Activated T-cell treated with anti-CD3 and anti-CD28 coated beads, Interleukin-2, amount 50 U/mL, for 1 hour (primary cell): ENCODE measurements at places on chromosomes 2 and 18.

- DNase-seq: no peak
Observed at GRCh38 chr18:1965541-1965940, 605.8 kb downstream of the METTL4 start.

DNA sequence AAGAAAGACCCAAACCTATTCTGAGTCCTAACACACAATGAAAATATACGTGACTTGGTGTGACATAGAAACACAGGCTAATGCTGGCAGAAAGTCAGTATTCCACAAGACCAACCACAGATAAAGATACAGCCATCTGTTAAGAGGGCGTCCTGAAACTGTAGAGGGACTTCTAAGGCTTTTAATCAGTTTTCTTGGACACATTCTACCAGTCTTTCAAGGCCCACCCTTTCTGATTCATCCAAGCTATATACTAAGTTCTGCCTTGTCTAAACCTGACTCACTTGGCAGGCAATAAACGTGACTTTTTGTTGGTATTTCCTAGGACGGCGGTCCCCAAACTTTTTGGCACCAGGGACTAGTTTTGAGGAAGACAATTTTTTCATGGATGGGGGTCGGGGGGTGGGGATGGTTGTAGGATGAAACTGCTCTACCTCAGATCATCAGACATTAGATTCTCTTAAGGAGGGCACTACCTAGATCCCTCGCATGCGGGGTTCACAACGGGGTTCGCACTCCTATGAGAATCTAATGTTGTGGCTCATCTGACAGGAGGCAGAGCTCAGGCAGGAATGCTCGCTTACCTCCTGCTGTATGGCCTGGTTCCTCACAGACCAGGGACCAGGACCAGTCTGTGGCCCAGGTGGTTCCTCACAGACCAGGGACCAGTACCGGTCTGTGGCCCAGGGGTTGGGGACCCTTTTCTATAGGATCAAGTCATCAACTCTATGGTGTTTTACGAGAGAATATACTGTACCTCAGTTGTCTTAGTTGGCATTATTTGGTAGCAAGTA is 61.4 kb downstream of the SP3 start:
- no peak for DNase-seq

DNA sequence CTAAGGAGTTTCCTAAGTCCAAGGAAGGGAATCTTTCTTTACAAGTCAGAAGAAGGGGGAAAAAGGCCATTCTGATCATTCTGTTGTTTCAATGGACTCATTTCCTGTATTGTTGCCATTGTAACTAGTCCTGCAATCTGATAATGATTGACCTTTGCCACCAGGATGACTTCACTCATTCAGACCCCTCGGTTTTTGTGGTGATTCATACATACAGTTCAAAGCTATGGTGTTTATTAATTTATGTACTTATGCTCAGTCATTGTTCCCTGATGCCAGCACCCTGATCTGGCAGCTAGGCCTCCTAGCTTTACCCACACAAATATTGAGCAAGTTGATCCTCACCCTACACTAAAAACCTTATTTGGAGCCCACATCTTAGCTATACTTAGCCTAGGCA is 57.6 kb upstream of the ZNF519 start:
- no peak for DNase-seq

- no peak for DNase-seq
Observed at GRCh38 chr2:108893277-108893676, 95.7 kb downstream of the EDAR start.

DNA sequence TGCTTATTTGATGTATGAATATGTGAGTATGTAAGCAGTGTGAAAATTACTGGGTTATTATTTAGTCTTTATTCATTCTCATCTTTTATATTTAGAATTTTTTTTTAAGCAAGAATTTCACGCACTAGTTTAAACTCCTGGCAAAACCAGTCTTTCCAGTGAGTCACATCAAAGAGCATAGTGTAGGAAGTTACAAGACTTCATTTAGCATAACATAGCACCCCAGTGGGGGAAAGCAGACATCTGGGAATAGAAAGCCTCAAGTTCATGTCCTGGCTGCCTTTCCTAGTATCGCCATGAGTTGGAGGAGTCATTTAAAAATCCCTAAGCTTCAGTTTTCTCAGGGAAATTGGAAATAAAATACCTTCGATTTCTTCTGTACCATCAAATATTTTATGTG is 408.3 kb downstream of the NUP35 start:
- DNase-seq: no peak

GRCh38 chr2:25132299-25132635 is 36.1 kb downstream of the POMC start:
- DNase-seq: no peak

GRCh38 chr18:46160050-46160798 is 56.0 kb downstream of the HAUS1 start:
- DNase-seq: no peak

DNA sequence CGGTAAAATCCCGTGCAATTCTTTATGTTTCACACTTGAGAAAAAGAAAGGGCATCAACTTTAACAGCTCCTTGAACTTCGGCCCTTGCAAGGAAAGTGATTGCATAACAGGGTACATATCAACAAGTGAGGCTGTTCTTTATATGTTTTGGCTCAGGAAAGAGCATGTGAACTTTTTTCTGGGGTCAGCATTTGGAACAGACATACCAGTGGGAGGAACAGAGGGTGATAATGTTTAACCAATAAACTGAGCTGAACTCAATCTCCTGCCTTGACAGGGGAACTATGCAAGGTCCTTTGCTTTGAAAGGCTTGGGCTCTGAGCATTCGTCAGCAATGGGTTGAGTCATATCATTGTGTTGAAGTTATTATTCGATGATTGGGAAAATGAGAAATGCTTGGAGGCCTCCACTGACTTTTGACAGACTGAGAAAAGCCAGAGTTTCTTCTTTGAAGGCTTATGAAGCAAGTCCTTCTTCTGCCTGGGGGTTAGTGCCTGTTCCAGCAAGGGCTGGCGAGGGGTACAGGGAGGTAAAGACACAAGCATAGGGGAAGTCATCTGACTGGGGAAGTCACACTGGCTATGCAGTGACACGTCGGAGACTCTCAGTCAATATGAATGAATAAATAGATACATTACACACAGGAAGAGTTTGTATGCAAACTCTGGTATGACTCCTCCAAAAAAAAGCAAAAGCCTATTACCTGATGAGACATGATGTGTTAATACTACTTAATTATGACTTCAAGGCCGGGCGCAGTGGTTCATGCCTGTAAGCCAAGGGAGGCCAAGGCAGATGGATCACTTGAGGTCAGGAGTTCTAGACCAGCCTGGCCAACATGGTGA is 57.2 kb downstream of the CYB5A start:
- DNase-seq: no peak

- DNase-seq: no peak
Observed at GRCh38 chr18:23099621-23100020, 35.7 kb upstream of the CABLES1 start.

- DNase-seq: no peak
Observed at GRCh38 chr2:205030695-205031094, 485.4 kb downstream of the PARD3B start.

DNA sequence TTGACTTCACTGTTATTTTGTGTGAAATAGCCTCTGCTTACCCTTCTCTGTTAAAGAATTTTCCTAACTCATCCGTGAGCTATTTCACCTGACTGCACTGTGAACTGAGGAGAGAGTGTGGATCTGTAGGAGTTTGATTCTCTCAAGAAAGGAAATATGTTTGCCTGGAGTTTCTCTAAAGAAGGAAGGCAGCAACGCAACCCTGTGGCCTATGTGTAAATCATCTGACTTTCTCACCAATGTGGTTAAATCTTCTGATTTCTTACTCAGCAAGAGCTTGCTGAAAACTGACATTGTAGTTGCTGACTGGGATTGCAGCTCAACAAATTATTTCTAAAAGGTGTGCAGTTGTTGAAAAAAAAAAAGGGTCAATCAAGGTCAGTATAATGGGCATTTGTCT is 153.9 kb upstream of the PELI1 start:
- DNase-seq: no peak

DNA sequence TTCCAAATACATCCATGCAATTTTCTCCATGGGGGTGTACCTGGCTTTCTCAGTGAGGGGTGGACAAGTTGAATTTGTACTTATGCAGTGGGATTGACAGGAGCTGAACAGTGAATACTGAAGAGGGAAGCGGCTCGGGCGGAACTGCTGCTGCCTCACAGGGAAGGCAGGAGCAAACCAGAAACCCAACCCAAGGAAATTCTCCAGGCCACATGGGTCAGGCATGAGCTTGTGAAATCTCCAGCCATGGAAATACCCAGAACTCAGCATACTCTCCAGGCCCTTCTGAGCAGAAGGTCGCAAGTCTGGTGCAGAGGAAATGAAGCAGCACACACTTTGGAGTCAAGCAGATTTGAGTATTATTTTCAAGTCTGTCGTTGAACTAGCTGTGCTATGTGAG is 26.5 kb upstream of the INO80C start:
- no peak for DNase-seq

GRCh38 chr2:13919981-13920382 is 712.5 kb upstream of the LRATD1 start:
- no peak for DNase-seq

GRCh38 chr2:191756761-191757160 is 78.8 kb downstream of the NABP1 start:
- no peak for DNase-seq

GRCh38 chr18:8989855-8990254 is 112.6 kb upstream of the NDUFV2 start:
- no peak for DNase-seq

- no peak for DNase-seq
Observed at GRCh38 chr2:191728750-191729624, 51.1 kb downstream of the NABP1 start.

- DNase-seq: no peak
Observed at GRCh38 chr2:149562324-149562723, 25.3 kb downstream of the MMADHC start.

- no peak for DNase-seq
Observed at GRCh38 chr2:49830846-49831245, 676.5 kb upstream of the FSHR start.

GRCh38 chr2:64331114-64331645 is 122.8 kb upstream of the LGALSL start:
- DNase-seq: no peak

DNA sequence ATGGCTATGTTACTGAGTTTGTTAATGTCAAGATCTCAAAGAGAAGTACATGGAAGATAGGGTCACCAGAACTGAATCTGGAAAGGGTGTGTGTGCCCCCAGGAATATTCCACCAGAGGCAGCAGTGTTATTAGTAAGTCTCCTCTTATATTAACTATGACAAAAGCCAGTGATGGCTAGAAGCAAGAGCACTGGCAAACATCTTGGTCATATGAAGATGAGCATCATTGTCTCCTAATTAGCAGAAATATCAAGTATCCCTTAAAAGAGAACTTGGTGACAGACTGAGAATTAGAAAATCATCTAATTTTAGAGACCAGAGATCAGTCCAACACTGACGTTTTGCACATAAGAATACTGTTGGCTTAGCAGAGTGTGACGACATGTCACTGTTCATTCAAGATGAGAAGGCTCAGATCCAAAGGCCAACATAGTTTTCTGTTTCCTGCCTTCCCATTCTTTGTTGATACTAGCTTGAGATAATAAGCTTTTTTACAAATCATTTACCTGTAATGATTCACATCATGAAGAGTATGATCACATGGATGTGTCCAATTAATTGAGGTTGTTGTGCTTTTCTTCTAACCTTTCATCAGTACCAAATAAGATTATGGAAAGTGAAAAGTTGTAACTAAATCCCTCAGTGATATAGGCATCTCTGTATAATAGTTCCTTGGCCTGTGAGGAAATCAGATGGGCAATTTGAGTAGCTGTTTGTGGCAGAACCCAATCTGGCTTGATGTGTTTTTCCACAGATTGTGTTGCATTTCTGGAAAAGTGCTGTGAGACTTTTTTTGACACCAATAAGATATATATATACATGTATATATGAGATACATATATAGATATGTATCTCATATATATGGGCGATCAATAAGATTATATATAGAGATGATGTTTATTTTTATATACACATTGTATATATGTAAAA is 44.5 kb downstream of the MAPRE2 start:
- no peak for DNase-seq

DNA sequence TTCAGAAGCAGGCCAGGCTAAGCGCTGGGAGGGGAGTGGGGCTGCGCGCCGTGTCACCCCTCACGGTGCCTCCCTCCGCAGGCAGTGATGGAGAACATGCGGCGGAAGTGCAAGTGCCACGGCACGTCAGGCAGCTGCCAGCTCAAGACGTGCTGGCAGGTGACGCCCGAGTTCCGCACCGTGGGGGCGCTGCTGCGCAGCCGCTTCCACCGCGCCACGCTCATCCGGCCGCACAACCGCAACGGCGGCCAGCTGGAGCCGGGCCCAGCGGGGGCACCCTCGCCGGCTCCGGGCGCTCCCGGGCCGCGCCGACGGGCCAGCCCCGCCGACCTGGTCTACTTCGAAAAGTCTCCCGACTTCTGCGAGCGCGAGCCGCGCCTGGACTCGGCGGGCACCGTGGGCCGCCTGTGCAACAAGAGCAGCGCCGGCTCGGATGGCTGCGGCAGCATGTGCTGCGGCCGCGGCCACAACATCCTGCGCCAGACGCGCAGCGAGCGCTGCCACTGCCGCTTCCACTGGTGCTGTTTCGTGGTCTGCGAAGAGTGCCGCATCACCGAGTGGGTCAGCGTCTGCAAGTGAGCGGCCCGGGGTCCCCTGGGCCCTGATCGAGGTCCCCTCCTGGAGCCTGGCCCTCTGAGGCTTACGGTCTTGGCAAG is 12.2 kb downstream of the WNT10A start:
- DNase-seq: peak; percentile 89

GRCh38 chr2:171044416-171044815 is 115.4 kb downstream of the GORASP2 start:
- DNase-seq: no peak

DNA sequence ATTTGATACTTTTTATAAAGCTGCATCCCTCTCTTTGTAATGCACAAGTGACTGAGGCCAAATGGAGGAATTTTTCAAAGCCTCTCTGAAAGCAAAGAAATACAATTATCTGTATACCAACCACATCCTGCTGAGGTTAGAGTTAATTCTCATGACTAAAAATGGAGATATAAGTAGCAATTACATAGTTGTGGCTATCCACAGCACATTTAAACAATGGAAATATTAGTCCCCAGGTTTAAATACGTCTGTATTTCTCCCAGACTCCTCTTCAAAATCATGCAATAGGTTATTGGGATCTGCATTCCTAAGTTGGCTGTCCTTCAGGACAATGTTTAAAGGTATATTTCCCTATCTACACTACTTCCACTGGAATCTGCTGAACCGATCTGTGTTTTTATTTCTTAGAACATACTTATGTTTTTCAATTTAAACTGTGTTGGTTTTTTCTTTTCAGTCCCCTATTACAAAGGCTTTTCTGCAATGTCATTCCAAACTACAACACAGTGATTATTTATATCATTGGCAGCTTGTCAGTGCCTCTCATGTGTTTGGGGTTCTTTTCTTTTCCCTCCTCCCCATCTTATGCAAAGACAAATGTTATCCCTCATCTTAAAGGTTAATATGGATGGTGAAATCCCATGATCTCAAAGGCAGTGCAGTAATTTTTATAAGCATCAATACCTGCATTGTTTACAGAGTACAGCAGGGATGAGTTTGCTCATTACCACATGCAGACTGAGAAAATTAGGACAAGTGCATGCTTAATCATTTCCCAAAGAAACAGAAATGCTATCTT is 134.8 kb upstream of the FSHR start:
- DNase-seq: no peak
